ENCODE measurements at places on chromosomes 1 and 21. TPM values are rescaled to one million over a fixed set of nuclear protein-coding genes. Genes with fewer than 3 reads are reported as not detected.

DNA sequence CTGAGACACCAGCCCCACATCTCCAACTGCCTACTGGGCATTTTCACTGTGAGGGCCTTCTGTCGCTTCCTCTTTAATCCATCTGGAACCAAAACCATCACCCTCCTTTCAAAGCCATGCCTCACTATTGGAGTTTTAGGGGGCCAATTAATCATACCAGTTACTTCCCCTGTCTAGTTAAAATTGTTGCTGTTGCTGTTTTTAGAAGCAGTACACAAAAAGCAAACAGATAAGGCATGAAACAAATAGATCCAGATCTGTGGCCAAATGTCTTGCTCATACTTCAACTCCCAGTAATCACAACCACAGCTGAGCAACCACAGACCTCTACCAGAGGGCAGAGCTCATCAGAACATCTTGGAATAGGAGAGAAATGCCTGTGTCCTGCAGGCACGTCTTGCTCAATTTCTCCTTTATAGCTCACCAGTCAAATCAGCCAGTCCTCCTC, 133.8 kb upstream of the C1orf105 start:
- no peak overlapping the region for H3K4me3 ChIP-seq
- H3K27me3 ChIP-seq = no peaks in the 10 kb centered on the region
- no peaks in the 10 kb centered on the region for H3K36me3 ChIP-seq
- no peak overlapping the region for H3K27ac ChIP-seq
- DNase-seq = no peak

- no peaks in the 10 kb centered on the region for H3K4me1 ChIP-seq
- DNase-seq = no peak
- H3K4me3 ChIP-seq = no peak overlapping the region
- H3K36me3 ChIP-seq = peaks cover 7% of the 10 kb centered on the region
- no peaks in the 10 kb centered on the region for H3K27me3 ChIP-seq
- no peak overlapping the region for H3K27ac ChIP-seq
Observed at GRCh38 chr1:232416026-232416568, 213.8 kb downstream of the SIPA1L2 start.

DNA sequence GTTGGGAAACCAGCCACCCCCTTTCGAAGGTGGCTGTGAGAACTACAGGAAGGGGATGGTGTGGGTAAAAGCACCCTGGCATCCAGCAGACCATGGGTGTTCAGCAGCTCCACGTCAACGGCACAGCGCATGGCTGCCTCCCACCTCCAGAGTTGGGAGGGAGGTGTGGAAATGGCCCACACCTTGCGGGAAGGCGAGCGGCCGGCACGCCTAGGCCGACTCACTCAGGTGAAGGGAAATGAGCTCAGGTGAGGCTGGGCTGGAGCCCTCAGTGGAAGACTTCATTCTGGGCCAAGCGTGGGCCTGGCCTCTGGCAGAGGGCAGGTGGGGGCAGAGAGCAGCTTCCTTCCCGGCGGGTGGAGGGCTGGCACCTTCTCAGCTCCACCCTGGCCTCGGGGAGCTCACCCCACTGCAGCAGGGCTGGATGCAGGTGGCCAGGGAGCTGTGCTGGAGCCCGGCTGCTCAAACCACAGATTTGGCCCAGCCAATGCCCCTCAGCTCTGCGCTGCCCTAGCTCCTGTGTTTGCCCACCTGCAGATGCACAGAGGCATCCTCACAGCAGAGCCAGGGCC, 24.8 kb upstream of the ALDH4A1 start:
- peak overlapping the region; percentile 99 for H3K27ac ChIP-seq
- DNase-seq = no peak
- no peaks in the 10 kb centered on the region for H3K36me3 ChIP-seq
- peak overlapping the region; percentile 4 for H3K4me3 ChIP-seq
- H3K4me1 ChIP-seq = peaks cover 66% of the 10 kb centered on the region

Gene VAMP4
- polyA plus RNA-seq = 18.8 TPM

Gene LCE2C
- not detected for polyA plus RNA-seq

Gene CFAP45
- polyA plus RNA-seq = not detected

- no peak overlapping the region for H3K27ac ChIP-seq
- no peaks in the 10 kb centered on the region for H3K27me3 ChIP-seq
- no peaks in the 10 kb centered on the region for H3K36me3 ChIP-seq
Observed at GRCh38 chr1:164466429-164466828, 92.6 kb upstream of the PBX1 start.

GRCh38 chr1:115839679-115840237, 1.2 kb downstream of the NHLH2 start:
- peaks cover 95% of the 10 kb centered on the region for H3K27me3 ChIP-seq
- H3K36me3 ChIP-seq = no peaks in the 10 kb centered on the region
- peaks cover 25% of the 10 kb centered on the region for H3K4me1 ChIP-seq
- no peak overlapping the region for H3K27ac ChIP-seq

Gene TDRD10
- polyA plus RNA-seq = not detected

GRCh38 chr1:59977075-59977410, 50.5 kb upstream of the CYP2J2 start:
- H3K27me3 ChIP-seq = no peaks in the 10 kb centered on the region
- no peaks in the 10 kb centered on the region for H3K4me1 ChIP-seq
- no peak overlapping the region for H3K4me3 ChIP-seq
- H3K27ac ChIP-seq = no peak overlapping the region
- no peaks in the 10 kb centered on the region for H3K36me3 ChIP-seq

- no peaks in the 10 kb centered on the region for H3K27me3 ChIP-seq
- H3K4me1 ChIP-seq = no peaks in the 10 kb centered on the region
- no peaks in the 10 kb centered on the region for H3K36me3 ChIP-seq
Observed at GRCh38 chr1:41322835-41323234, 38.4 kb upstream of the FOXO6 start.

Gene AMY2A
- polyA plus RNA-seq = not detected

- no peaks in the 10 kb centered on the region for H3K36me3 ChIP-seq
- peaks cover 11% of the 10 kb centered on the region for H3K4me1 ChIP-seq
- no peak overlapping the region for H3K27ac ChIP-seq
- DNase-seq = no peak
- no peak overlapping the region for H3K4me3 ChIP-seq
Observed at GRCh38 chr21:32565856-32566465, 19.4 kb downstream of the TCP10L start.

DNA sequence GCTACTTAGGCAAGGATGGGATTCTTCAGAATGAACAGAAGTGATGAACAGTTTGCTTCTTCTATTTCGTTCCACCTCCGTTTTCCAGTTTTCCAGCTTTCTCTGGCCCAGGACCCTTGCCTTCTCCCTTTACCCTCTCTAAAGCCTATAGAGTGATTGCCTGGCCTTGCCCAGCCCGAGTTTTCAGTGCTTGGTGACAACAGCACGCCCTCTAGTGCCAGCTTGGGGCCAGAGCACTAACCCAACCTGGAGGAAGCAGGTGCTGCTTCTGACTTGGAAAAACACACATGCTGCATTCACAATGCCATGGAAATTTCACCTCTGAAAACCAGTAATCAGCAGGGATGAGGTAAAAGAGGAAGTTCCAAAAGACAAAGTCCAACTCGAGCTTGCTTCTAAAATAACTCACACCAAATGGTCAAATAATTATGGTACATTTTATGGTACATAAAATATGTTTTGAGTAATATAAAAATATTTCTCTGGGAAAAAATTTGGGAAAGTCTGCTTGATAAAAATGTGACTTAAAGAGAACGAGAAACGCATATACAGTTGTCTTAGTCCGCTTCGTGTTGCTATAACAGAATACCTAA, 26.1 kb downstream of the UBE2T start:
- no peak overlapping the region for H3K27ac ChIP-seq
- H3K27me3 ChIP-seq = peaks cover 9% of the 10 kb centered on the region
- H3K4me1 ChIP-seq = no peaks in the 10 kb centered on the region

GRCh38 chr1:54027848-54028247, 9.9 kb upstream of the LDLRAD1 start:
- peaks cover 28% of the 10 kb centered on the region for H3K36me3 ChIP-seq
- H3K4me1 ChIP-seq = no peaks in the 10 kb centered on the region
- no peak overlapping the region for H3K4me3 ChIP-seq
- no peaks in the 10 kb centered on the region for H3K27me3 ChIP-seq
- DNase-seq = no peak

GRCh38 chr1:35603468-35603867, 30.4 kb downstream of the TFAP2E start:
- no peak overlapping the region for H3K27ac ChIP-seq
- DNase-seq = no peak
- no peaks in the 10 kb centered on the region for H3K4me1 ChIP-seq
- no peak overlapping the region for H3K4me3 ChIP-seq
- peaks cover 93% of the 10 kb centered on the region for H3K36me3 ChIP-seq

Gene FCRL1
- 0.16 TPM for polyA plus RNA-seq

- H3K4me1 ChIP-seq = no peaks in the 10 kb centered on the region
- H3K4me3 ChIP-seq = no peak overlapping the region
- no peaks in the 10 kb centered on the region for H3K27me3 ChIP-seq
- H3K27ac ChIP-seq = no peak overlapping the region
- no peaks in the 10 kb centered on the region for H3K36me3 ChIP-seq
Observed at GRCh38 chr21:19256934-19257660, 853.5 kb upstream of the TMPRSS15 start.

Gene UBE2U
- not detected for polyA plus RNA-seq

Gene OR2T29
- not detected for polyA plus RNA-seq

GRCh38 chr1:51690285-51690961, 73.5 kb downstream of the OSBPL9 start:
- peaks cover 29% of the 10 kb centered on the region for H3K4me1 ChIP-seq
- no peaks in the 10 kb centered on the region for H3K36me3 ChIP-seq
- DNase-seq = peak; percentile 84
- peak overlapping the region; percentile 82 for H3K27ac ChIP-seq

Gene LCE1B
- not detected for polyA plus RNA-seq

DNA sequence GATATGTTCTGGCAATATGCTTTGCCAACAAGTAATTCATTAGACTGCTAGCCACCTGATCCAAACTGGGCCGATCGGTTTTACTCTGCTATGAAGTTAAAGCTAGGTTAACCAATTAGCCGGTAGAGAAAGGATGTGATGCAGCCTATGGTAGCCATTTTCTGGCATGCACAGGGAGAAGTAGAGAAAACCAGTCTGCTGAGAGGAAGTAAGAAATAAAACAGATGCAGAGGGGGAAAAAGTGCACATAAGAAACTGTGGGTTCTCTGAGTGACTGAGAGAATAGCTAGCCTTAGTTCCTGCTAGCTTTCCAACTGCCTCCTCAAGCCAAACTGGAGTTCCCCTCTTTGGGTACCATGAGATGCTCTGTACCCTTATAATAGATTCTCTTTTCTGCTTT, 52.8 kb downstream of the ARID4B start:
- H3K27me3 ChIP-seq = no peaks in the 10 kb centered on the region
- H3K4me1 ChIP-seq = peaks cover 12% of the 10 kb centered on the region
- peak overlapping the region; percentile 55 for H3K27ac ChIP-seq
- no peaks in the 10 kb centered on the region for H3K36me3 ChIP-seq
- no peak overlapping the region for H3K4me3 ChIP-seq

DNA sequence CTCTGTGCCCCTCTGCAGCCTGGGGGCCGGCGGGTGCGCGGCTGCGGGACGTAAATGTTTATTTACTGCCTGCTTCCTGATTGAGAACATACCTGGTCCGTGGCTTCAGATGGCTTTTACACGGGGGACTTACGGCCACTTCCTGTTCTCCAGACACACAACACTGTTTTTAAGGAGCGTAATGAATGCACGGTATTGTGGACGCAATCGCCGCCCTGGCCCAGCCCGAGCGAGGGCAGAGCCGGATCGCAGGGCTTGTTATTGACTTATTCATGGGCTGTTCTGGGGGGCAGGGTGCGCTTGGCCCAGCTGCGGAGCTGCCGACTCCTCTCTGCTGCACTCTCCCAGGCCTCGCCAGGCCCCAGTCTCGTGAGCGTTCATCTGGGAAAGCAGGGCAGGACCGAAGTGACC, 52.8 kb upstream of the ACTRT2 start:
- H3K4me1 ChIP-seq = no peaks in the 10 kb centered on the region
- no peak overlapping the region for H3K4me3 ChIP-seq
- no peaks in the 10 kb centered on the region for H3K27me3 ChIP-seq
- no peak overlapping the region for H3K27ac ChIP-seq
- no peak for DNase-seq

Gene ASAP3
- 1.1 TPM for polyA plus RNA-seq

GRCh38 chr1:215023155-215023832, 59.2 kb upstream of the KCNK2 start:
- no peaks in the 10 kb centered on the region for H3K27me3 ChIP-seq
- no peak for DNase-seq
- H3K27ac ChIP-seq = no peak overlapping the region
- no peaks in the 10 kb centered on the region for H3K36me3 ChIP-seq
- H3K4me3 ChIP-seq = no peak overlapping the region

Gene BCAN
- polyA plus RNA-seq = not detected

DNA sequence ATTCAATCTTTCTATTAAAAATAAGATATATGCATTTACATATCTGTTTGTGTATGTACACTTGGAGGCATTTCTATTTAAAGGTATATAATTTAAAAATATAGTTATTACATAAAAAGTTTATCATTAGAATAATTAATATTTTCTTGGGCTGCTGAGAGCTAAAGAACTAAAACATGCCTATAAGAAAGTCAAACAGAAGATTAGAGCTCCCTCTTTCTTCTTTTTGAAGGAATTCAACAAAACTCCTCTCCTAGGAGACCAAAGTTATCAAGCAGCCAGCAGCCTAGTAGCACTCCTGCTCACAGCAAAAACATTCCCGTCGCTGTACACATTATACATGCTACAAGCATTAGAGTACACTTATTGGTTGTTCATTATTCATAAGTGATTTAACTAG, 216.4 kb downstream of the VAV3 start:
- no peak for DNase-seq
- peaks cover 55% of the 10 kb centered on the region for H3K36me3 ChIP-seq
- no peaks in the 10 kb centered on the region for H3K27me3 ChIP-seq
- H3K4me1 ChIP-seq = no peaks in the 10 kb centered on the region

Gene TMEM125
- not detected for polyA plus RNA-seq

DNA sequence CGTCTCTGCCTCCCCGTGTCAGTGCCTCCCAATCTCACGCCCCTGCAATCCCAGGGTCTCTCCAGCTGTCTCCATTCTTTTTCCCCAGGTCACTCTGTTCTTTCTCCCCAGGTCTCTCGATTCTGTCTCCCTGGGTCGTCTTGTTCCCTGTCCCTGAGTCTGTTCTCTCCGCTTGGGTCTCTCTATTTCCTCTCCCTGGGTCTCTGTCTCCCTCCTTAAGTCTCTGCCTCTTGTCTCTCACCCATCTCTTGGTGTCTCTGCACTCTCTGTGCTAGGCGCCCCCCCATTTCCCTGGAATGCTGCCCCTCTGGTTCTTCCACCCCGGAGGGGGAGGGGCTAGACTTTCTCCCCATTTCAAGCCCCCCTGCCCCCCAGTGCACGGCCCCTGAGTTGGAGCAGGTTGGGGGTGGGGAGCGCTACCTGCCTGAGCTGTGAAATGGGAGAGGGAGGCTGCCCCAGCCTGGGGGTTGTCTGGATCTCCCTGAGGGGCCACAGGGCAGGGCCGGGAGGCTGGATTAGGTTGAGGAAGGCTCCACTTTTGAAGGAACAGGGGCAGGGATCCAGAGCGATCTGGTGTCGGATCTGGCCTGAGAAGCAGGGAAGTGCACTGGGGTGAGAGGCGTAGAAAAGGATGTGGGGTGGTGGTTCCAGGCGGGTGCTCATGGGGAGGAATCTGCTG, 1.4 kb downstream of the PTPRF start:
- H3K27me3 ChIP-seq = peaks cover 35% of the 10 kb centered on the region
- no peak overlapping the region for H3K4me3 ChIP-seq
- no peak for DNase-seq
- peaks cover 5% of the 10 kb centered on the region for H3K4me1 ChIP-seq
